PC-3 (cell line): ENCODE measurements at places on chromosomes 7 and 10.

GRCh38 chr7:90777886-90778285 lies 181.8 kb downstream of the CDK14 start:
- no peak for DNase-seq

GRCh38 chr10:97149079-97149531 lies 36.7 kb downstream of the SLIT1 start:
- DNase-seq = no peak

- no peak for DNase-seq
These were observed 50.0 kb downstream of the HGF start for GRCh38 chr7:81719865-81720264.

DNA sequence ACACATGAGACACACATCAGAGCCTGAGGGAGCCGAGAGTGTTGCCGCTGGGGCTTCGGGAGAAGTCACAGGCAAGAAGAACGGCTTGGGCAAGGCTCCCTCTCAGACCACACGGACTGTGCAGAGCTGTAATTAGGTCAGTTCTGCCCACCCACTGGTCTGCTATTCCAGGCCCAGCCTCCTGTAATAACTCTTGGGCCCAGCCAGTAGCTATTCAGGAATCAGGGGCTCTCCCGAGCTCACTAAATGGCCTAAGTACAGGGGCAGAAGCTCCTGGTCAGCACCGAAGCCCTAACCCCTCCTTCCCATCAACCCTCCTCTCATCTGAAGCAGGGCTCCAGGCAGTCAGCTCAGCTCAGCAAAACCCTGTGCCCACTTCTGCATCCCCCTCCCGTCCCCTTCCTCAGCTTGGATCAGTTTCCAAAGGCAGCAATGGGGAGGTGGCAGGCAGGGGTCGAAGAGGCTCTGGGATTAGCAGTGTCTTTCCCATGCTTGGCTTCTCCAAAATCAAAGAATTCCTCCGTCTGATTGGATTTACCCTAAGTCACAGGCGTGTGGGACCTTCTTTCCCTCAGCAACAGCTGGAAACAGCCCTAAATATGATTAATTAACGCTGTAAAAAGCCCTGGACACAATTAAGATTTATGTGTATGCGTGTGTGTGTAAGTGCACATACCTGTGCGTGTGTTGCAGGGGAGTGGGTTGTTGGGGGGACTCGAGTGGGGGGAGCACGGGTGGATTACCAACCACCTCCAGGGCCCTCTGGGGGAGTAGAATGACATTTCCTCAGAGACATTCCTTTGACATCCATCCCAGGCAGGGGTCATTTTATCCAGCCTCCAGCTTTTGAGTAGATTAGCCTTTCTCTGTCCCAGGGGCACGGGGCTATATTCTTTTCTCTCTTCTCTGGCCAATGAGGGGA lies 48.4 kb upstream of the BTRC start:
- no peak for DNase-seq

DNA sequence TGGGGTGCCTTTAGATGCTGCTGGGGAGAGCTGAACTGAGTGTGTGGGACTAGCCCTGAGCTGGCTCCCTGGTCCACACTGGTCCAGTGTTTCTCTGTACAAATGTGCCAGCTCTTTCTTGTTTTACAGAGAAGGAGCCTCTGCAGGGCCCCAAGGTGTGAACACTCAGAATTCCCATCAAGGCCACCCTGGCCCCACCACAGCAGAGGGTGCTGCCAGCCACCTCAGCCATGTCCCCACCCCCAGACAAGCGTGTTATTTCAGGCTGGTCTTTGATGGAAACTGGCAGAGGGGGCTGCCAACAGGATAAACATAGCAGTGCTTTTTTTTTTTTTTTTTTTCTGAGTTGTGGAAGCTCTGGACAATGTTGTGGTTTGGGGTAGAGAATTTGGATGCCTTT lies 68.5 kb upstream of the LRRC18 start:
- DNase-seq = no peak

- no peak for DNase-seq
These were observed 53.5 kb upstream of the UNC5B start for GRCh38 chr10:71158902-71159301.

DNA sequence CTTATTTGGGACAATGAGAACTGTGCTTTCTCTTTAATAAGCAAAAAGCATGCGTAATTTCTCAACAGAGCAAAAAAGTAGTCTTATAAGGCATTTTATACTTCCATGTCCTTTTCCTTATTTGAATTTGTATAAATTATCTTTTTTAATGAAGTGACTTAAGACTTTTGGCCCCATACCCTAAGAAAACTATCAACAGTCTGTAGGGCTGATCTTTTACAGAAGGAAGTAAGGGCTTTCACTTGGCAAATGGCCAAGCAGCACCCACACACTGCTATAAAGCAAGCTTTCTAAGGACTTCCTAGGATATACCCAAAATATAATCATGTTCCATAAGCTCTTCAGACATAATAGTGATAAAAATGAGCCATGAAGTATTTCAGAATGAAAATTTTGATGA lies 3.4 kb downstream of the CRPPA start:
- no peak for DNase-seq

DNA sequence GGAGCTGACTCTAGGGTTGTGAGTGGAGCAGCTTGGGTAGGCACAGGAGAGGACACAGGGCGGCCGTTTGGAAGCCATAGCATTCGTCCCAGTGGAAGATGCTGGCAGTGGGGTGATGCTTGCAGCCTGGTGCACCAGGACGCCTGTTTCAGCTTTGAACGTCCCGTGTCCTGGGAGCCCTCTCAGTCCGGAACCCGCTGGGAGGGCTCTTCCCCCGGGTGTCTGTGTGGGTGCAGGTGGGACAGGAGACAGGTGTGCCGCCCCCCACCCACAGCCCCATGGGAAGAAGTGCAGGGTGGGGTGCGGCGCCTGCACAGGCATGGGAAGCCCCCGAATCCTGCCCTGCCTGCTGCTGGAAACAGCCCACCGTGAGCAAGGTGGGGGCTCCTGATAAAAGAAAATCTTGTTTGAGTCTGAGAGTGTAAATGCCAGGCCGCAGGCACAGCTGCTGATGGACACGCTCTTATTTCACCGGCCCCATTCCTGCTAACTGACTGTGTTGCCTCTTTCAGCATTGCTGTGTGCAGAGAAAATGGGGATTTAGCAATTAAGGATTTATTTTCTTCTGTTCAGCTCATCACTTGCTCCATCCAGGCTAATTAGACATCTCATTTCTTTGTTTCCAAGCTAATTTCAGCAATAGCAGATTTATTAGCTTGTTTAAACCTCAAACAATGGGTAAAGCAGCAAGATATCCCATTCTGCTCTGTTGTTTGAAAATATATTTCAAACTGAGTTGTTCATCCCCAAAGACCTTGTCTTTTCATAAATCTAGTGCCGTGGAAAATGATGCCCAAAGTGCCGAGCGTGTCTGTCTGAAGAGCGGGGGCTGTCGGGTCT lies 54.9 kb upstream of the DPYSL4 start:
- DNase-seq = no peak

DNA sequence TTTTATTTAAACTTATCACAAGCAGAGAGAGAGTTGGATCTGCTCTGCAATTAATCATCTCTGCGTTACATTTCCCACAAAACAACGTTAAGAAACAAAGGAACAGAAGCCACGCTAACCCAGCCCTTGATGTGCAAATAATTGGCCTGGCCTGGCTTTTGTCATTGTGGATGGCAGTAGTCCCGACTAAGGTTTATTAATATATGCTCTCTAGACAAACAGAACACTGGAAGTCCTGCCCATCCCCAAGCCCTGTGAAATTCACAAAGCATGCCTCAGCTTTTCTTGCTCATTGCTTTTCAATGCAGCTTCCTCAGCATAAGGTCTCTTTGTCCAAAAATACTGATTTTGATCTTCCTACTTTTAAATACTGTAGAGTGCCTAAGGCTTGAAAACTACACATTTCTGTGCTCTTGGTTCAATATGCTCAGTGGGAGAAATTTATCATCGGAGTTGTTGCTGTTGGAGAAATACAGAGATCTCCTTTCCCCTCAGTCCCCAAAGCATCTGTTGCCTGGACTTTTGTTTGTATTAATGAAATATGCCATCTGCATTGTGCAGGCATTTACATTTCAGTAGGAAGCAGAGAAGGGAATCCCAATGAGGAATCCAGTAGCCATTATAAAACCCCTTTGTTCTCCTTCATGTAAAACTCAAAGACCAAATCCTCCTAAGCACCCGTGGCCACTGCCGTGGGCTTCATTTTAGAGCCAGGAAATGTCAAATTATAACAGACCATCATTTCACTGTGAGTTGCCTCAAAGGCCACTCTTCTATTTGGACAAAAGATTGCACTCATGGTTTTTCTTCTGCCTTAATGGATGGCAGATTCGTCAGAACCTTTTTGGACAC lies 61.1 kb downstream of the SORCS1 start:
- DNase-seq = no peak

DNA sequence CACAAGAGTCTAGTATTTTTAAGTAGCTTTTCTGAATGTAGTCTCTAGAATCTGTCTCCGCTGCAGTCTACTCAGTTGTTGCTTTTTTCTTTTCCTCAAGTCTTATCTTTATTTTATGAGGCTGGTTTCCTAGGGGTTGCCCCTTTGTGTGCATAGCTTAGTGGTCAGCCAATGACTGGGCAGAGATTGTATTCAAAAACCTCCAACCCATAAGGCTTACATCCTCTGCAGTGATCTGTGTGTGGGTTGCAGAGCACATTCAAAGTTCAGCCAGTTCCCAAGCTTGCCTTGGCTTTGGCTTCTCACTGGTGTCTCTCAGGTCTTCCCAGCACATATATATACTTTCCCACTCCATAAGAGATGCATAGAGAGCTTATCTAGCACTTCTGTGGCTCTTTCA lies 160.0 kb upstream of the TCF7L2 start:
- no peak for DNase-seq

DNA sequence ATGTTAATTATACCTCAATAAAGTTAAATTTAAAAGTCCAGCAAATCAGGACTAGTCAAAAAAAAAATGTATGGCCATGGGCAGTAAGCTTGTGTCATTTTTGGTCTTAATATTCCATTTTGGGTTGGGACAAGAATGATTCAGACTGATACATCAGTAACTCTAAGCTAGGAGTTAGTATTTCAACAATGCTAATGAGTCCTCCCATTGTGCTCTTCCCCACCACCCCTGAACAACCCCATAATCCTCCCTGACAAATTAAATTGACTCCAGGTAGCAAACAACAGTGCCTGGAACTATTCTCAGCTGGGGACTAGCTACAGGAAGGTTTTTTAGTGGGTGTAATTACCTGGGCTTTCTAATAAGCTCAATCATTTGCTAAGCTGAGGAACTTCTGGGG lies 30.7 kb upstream of the KCNIP2 start:
- DNase-seq = no peak

GRCh38 chr10:14016011-14016536 lies 314.6 kb downstream of the FRMD4A start:
- DNase-seq = no peak

DNA sequence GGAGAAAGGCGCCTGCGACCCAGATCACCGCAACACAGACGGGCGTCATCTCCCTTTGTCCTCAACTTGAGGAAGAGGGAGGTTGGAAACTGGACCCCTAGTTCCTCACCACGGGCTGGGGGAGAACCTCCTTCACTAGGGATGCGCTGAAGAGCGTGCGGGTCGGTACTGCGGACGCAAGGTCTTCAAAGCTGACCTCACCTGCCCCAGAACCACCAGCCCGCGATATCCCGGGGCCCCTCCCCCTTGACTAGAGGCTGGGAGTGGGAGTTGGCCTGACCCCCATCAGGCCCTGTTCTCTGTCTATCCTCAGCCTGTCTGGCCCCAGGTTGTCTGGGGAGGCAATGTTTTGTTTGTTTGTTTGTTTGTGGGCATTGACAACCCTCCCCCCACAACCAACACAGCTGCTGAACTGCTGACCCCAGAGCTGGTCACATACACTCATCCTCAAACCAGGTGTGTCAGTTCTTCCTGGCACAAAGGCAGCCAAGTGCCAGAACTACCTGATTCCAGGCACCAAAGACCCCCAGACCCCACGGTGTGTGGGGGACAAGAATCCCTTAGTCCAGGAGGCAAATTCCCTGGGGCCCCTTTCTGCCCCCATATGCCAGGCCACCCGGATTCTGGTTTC lies 2.9 kb downstream of the NPM3 start:
- no peak for DNase-seq

DNA sequence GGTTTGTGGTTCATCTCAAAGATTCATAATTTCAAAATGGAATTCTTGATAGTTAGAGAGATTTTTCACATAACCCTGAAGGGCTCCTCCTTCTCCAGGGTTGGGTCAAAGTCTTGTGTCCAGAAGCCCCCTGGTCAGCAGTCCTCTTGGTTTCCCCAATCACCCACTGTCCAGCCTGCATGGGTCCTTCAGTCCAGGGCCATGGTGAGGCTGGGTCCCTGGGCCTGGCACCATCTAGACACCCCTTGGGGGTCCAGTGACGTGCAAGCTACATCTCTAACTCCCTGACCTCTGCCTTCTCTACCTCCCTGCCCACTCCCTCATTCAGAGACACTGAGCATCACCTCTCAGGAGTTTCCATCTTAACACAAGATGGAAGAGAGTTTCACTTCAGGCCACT lies 26.1 kb downstream of the ANXA8 start:
- DNase-seq = no peak

- no peak for DNase-seq
These were observed 392.5 kb downstream of the NRG3 start for GRCh38 chr10:82267465-82267864.

DNA sequence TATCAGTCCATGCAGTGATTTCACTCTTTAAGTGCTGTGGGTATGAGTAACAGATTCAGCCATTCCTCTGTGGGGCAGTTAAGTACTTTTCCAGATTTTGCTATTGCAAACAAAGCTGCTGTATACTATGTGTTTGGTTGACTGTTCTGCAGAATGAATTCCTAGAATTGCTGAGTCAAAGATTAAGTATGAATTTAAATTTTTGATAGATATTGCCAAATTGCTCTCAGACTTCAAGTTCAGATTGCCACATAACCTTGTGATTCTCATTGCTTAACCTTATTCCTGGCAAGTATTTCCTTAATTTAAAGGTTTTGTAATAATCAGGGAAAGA lies 21.6 kb upstream of the SAR1A start:
- peak; percentile 67 for DNase-seq

- peak; percentile 78 for DNase-seq
These were observed 17.9 kb upstream of the AGK start for GRCh38 chr7:141533149-141533949.

GRCh38 chr7:64131696-64132095 lies 75.3 kb upstream of the ZNF735 start:
- DNase-seq = no peak

DNA sequence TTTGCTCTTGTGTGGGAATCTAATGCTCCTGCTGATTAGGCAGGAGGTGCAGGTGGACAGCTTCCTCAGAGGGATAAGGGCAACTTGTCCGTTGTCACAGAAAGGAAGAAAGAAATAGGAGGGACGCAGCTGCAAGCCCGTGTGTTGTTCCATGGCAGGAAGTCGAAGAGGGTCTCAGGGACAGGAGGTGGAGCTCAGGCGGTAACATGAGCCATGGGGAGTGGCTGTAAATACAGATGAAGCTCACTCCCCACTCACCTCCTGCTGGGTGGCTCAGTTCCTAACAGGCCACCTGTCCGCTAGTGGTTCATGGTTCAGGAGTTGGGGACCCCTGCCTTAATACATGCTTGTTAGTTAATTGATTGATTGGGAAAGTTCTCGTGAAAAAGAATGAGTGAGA lies 101.7 kb upstream of the SFMBT2 start:
- no peak for DNase-seq

GRCh38 chr10:93160829-93161228 lies 87.1 kb downstream of the CYP26A1 start:
- DNase-seq = peak; percentile 12

- DNase-seq = no peak
These were observed 66.3 kb downstream of the BAMBI start for GRCh38 chr10:28743576-28743975.
